ENCODE measurements at places on chromosomes 7 and 10.

GRCh38 chr7:112012242-112012641 is 194.0 kb downstream of the DOCK4 start:
- DNase-seq = no peak

DNA sequence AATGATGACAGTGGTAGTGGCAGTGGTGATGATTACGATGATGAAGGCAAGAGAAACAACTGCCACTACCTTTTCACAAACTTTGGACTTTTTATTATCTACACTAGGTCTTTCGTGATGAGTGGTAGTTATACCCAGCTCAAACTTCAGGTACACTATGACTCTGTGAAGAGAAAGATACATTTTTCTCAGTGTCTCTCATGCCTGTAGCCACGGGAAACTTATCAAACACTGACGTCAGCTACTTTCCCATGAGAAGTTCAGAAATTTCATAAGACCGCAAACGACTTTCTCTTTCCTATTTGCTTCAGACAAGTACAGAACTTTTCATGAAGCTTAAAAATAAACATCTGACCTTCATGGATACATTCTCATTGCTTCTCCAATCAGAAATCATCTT is 57.0 kb downstream of the CALD1 start:
- DNase-seq = no peak

- no peak for DNase-seq
Observed at GRCh38 chr7:92313055-92313454, 67.3 kb downstream of the ANKIB1 start.

DNA sequence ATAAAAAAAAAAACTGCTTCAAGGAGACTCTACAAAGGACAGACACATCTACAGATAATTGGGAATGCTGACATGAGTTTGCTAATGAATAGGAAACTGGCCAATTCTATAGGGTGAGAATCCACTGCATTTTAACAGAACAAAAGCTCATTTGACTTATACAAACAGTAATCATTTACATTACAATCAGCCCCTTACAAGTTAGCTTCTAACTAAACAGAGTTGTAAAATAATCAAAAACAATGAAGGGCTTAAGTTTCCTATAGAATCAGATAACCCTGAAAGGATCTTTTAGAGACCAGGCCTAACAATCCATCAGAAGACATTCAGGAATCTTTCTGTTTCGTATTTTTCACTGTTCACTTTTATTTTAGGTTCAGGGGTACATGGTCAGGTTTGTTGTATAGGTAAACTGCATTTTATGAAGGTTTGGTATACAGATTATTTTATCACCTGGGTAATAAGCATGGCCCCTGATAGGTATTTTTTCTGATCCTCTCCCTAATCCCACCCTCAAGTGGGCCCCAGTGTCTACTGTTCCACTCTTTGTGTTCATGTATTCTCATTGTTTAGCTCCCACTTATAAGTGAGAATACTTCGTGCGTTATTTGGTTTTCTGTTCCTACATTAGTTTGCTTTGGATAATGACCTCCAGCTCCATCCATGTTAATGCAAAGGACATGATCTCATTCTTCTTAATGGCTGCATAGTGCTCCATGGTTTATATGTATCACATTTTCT is 131.3 kb upstream of the NOBOX start:
- DNase-seq = no peak

DNA sequence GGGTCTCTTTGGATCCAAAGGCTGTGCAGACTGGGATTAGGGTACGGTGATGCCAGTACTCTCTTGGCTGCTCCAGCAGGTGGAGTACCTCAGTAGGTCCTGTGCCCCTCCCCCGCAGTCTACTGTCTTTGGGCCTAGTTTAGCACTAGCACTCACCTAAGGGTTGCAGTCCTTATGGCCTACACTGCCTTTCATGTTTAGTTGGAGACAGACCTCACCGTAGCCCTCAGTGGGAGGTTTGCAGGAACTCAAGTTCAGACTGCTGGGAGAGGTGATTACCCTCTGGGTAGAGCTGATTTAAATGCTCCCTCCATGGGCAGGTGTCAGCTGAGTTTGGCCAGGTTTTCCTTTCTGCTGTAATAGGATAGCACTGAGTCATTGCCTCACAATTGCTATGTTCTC is 210.8 kb upstream of the TMEM196 start:
- DNase-seq = no peak

DNA sequence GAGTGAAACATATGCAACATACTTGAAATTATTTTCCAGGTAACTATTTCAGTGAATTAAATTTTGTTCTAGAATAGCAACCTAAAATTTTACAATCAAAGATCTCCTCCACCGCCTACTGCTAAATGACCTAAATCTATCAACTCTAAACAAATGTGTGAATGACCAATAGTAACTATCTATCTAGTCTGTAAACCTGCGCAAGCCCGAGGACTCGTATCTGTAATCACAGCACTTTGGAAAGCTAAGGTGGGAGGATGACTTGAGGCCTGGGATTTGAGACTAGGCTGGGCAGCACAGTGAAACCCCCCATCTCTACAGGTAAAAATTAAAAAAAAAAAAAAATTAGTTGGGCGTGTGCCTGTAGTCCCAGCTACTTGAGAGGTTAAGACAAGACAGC is 83.0 kb downstream of the NEBL start:
- no peak for DNase-seq

DNA sequence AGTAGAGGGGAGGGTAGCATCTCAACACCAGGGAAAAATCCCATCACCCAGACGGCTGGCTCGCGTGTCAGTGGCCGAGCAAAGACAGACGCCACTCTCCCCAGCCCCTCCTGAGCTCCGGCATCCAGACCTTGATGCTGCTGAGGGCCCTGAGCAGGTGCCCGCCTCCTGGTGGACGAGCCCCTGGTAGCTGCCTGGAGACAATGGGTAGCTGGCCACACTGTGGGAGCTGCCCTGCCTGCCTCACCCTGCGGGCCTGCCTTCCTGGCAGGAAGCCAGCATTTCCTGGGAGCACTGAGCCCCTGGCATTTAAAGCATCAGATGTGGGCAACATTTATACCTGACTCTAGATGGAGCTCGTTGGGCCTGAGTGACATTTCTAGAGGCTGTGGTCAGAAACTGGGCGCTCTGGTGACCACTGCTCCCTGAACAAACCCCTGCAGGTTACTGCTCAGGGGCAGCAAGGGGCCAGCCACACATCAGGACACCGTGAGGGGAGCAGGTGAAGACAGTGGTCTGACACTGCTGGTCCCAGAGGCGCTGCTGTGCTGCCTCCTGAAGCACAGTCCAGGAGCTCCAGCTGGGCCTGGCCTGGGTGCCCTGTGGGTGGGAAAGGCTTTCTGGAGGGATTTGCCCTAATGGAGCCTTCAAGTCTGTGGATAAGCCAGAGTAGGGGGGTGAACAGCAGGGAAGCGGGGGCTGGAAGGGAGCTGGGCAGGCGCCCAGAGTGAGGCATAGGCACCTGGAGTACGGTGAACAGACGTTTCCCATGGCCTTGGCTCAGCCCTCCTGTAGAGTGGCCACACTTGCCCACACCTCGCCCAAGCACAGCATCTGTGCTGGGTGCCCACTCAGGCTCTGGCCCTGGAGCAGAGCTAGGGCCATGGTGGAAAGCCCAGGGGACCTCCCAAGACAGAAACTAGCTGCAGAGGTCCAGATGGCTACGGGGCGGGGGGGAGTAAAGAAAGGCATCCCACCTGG is 138.7 kb downstream of the MAPK8 start:
- no peak for DNase-seq

- no peak for DNase-seq
Observed at GRCh38 chr7:124700655-124701054, 64.9 kb downstream of the GPR37 start.

GRCh38 chr7:121020249-121020988 is 31.9 kb downstream of the CPED1 start:
- DNase-seq = no peak

GRCh38 chr10:3869036-3869435 is 84.0 kb upstream of the KLF6 start:
- DNase-seq = no peak

DNA sequence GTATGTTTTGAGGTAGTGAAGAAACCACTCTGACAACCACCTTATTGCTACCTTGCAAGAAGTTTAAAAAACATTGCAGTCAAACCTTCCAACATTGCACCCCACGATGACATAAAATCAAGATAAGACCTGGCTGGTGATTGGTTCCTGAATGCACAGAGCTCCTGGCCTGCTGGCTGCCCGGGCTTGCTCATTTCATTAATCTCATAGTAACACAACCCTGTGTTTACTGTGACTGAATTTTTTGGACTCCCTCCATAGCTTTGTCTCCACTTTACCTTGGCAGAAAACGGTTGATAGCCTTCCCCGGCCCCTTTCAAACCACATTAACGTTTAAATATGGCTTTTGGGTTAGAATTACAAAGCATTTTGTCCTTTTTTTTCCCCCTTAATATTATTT is 27.5 kb downstream of the VWA2 start:
- DNase-seq = no peak

- DNase-seq = no peak
Observed at GRCh38 chr7:30521532-30521931, 16.9 kb upstream of the GGCT start.

GRCh38 chr10:121053151-121053550 is 202.0 kb downstream of the WDR11 start:
- no peak for DNase-seq

DNA sequence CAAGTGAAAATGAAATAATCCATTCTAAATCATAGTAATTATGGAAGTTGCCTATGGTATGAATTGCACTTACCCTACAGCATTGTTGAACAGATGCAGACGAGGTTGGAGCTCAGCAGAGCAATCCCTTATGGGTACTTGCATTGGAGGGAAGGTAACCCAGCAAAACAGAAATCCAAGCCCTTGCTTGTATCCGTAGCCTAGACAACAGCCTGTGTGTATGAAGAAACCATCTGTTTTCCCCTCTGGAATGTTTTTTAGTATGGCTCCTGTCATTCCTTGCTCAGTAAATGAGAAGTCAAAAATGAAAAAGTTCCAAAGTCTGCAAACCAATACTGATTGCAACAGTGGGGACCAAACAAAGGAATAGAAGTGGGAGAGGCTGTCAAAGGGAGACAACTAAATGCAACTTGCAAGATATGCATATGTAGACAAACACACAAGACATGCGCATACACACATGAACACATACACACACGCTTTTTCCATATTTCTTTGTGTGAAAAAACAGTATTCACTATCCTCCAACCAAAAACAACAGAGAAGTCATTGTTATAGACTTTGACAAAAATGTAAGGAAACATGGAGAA is 260.8 kb downstream of the DYNC1I1 start:
- DNase-seq = no peak

GRCh38 chr7:134752006-134752760 is 27.3 kb upstream of the CALD1 start:
- DNase-seq = no peak

GRCh38 chr10:48389272-48389671 is 82.8 kb downstream of the MAPK8 start:
- DNase-seq = no peak

DNA sequence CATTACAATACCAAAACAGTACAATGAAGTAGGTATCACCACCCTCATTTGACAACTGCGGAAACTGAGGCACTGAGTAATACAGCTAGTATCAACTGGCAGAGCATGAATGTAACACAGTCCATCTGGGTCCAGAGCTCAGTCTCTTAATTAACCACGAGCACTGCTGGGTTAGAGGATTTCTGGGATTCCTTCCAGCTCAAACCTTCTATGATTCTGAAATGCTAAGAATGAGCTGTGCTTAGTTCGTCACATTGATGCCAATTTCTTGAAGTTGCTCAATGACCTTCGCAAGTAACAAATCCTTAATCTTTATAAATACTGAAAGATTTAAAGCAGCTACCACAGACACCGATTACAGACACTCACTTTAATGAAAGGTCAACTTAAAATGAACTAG is 62.5 kb downstream of the SGMS1 start:
- DNase-seq = no peak

DNA sequence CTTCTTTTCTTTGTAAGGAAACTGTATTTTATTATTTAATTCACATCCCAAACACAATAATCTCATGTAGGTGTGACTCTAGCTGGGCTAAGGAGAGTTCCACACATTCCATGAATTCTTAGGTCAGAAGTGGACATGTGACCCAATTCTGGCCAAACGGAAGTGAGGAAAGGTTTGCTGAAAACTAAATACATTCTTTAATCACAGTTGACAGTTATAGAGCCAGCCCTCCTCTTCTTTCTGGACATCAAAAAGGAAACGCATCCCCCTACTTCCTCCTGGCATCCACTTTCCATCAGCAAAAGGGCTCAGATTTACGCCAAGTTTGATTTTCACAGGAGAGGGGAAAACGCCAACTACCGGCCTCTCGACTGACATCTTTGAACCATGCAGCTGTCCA is 774.4 kb upstream of the POM121L12 start:
- no peak for DNase-seq

DNA sequence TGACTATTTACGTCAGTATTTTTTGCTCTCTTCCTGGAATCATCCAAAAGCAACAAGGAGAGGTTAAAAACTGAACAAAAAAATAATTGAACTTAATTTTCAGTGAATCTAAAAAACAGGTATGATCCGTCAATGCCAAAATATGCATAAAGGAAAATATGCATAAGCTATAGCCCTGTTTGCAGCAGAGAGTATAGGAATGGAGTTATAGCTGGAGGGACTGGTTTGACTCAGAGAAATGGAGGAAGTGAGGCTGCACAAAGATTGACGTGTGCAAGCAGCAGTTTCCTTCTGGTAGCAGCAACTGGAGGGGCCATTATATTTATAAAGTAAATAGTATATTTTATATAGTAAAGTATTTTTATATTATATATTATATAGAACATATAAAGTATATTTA is 37.1 kb downstream of the GNG11 start:
- DNase-seq = no peak

DNA sequence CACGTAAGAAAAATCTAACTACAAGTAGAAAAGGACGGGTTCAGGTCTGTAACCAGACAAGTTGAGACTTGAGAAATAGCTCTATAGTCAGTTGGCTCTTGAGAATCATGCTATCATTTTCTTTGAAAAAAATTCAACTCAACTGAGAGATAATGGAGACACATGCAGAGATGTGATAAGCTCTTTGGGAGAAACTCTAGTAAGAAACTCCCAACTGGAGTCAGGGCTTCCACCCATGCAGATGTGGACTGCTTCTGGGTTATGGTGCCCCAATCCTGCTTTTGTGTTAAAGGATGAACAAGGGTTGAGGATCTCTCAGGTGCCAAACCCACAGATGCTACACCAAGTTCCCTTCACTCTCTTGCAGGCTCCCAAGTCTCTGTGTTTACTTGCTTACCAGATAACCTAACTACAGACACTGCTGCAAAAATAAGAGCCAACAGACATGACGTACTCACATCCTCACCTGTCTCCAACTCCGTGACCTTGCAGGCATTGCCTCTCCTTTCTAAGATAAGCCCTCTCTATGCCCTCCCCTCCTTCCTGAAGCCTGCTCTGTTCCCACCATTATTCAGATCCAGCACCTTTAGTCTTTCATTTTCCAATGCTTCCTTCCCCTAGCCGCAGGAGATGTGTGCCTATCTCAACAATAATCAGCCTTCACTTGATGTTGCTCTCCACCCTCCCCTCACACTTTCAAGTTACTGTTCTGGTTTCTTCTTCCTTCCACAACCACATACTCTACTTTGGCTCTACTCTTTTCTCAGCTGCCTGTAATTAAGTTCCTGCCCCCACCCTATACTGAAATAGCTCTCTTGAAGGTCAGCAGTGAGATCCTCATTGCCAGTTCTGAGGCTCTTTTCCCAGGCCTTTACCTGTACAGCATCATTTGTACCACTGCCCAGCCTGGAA is 130.0 kb downstream of the ICA1 start:
- DNase-seq = no peak

- no peak for DNase-seq
Observed at GRCh38 chr7:25289518-25289917, 61.2 kb upstream of the NPVF start.
